ENCODE measurements at places on chromosomes 4 and X.

- no peak for DNase-seq
These were observed 231.3 kb downstream of the SHOX start for GRCh38 chrX:861921-862320.

GRCh38 chrX:39175418-39176057 is 374.3 kb downstream of the MID1IP1 start:
- no peak for DNase-seq

DNA sequence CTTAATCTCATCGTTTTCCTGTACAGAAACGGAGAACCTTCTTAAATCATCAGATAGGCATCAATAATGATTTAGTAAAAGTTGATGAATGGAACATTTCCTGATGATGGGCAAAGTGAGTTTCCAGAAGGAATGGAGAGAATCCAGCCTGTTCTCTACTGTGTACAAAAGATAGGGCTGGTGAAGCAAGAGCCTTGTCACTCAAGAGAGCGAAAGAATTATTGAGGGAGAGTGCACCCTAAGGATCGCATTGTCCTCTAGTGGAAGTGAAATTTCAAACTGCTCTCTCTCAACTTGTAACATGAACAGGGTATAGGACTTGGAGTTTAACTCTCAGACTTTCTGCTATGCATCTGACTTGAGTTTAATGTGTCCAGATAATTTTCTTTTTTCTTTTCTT is 69.6 kb downstream of the CDS1 start:
- DNase-seq: no peak

DNA sequence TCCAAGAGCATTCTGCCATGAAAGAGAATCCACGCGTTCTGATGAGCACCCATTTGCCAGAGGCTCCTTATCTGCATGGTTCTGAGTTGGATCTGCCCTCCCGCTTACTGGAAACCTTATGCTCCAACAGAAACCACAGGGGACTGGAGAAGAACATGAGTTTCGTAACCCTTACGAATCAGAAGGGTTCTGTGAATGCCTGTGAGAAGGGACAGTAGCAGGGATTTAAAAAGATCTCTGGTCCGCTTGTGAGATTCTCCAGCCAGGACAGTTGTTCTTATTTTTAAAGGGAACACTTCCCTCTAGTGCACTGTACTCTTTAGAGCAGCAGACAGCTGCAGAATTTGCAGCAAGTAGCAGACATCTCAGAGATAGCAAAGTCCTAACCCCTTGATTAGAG is 22.5 kb upstream of the CENPU start:
- no peak for DNase-seq

DNA sequence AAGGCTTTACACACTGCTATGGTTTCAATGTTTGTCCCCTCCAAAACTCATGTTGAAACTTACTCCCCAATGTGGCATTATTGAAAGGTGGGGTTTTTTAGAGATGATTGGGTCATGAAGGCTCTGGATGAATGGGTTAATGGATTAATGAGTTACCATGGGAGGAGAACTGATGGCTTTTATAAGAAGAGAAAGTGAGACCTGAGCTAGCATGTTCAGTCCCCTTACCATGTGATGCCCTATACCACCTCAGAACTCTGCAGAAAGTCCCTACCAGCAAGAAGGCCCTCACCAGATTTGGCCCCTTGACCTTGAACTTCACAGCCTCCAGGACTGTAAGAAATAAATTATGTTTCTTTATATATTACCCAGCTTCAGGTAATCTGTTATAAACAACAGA is 68.9 kb upstream of the CAPN6 start:
- no peak for DNase-seq

DNA sequence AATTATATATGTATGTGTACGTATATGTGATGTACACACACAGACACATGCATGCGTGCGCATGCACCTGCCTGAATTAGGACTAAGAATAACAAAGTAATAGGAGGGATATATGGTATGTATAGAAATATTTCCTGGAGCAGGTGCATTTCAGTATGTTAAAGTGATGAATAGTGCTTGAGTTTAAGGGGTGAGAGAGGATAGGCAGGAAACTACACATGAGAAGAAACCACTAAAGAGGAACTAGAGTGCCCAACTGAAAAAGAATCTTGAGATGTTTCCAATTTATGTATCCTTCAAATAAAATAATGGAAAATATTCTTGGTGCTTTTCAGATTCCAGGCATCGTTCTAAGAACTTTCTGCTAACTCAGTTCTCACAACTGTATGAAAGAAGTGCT is 52.6 kb upstream of the UNC5C start:
- no peak for DNase-seq

DNA sequence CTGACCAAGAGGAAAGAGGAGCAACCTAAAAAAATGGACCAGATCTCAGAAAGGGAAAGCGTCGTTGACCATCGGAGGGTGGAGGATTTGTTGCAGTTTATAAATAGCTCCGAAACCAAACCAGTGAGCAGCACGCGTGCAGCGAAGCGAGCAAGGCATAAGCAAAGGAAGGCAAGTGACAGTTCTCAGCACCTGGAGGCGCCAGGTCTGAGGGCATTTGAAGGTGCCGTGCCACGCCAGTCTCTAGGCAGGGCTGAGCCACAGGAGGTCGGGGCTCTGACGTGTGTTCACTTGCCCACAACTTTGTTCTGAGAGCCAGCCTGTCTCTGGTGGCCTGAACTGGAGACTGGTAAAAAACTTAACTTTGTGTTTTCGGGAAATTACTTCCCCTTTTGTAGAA is 59.7 kb downstream of the TNIP2 start:
- no peak for DNase-seq

- DNase-seq: no peak
These were observed 72.2 kb downstream of the AMELX start for GRCh38 chrX:11365426-11365825.

DNA sequence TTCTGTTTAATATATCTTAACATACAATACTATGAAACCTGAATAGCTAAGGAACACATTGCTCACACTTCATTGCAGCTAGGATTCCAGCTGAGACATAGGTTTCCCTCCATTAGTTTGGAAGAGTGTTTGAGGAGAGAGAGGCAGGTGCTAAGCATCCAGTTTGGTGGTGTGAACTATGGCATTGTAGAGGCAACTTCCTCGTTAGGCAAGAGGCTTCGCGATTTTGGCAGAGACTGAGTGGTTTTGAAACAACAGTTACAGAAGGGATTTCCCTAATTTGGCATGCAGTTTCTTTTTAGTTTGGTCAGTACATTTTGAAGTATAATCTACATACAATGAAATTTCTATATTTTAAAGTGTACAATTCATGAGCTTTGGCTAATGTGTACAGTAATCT is 117.1 kb upstream of the BMP3 start:
- DNase-seq: no peak

GRCh38 chr4:140085062-140085622 is 68.8 kb downstream of the MAML3 start:
- no peak for DNase-seq

- no peak for DNase-seq
These were observed 37.5 kb upstream of the ABCG2 start for GRCh38 chr4:88196013-88196365.

DNA sequence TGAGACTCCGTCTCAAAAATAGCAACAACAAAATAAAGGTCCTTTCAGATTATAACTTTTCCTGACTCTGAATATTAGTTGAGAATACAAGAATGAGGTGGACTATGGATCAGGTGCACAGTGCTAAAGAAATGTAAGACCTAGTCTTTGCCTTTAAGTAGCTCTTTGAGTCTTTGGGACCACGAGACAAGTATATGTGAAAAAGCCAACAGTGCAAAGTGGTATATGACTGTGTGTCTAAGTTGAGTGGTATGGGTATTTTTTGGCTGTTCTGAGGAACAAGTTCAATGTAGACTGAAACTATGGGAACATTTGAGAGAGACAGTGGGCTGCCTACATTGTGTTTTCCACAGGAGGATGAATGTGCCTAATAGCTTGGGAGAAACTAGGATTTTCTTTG is 2.8 kb downstream of the GAB1 start:
- no peak for DNase-seq

DNA sequence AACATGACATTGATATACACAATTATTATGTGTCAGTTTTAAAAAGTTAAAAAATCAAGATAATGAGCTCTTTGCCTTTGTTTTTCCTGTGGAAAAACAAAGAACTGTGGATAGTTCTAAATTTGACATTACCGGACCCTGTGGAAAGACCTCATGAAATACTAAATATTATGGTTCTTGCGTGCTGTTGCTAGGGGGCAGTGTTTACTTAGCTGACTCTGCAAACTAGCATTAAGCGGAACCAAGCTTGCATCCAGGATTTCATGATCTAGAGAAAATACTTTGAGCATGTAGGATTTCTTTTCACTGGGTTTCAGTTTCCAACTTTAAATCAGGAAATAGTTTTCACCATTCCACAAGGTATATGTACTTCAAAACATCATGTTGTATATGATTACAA is 33.6 kb downstream of the CLCN4 start:
- no peak for DNase-seq

DNA sequence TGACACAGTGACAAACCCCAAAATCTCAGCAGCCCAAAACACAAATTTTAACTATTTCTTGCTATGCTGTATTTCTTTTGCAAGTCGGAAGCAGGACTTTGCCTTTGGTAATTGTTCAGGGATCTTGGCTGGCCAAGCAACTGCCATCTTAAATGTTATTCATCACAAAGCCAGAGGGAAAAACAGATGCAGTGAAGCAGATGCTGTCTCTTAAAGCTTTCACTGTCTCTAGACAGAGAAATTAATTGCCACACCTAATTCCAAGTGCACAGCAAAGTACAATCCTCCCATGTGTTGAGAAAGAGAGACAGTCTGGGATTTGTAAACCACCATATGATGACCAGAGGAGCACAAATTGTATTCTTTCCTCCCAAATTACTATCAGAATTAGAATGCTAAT is 30.0 kb upstream of the GALNT7 start:
- DNase-seq: no peak

GRCh38 chr4:26267087-26267486 is 53.7 kb upstream of the RBPJ start:
- DNase-seq: no peak

GRCh38 chr4:85884251-85884650 is 409.3 kb downstream of the ARHGAP24 start:
- no peak for DNase-seq

DNA sequence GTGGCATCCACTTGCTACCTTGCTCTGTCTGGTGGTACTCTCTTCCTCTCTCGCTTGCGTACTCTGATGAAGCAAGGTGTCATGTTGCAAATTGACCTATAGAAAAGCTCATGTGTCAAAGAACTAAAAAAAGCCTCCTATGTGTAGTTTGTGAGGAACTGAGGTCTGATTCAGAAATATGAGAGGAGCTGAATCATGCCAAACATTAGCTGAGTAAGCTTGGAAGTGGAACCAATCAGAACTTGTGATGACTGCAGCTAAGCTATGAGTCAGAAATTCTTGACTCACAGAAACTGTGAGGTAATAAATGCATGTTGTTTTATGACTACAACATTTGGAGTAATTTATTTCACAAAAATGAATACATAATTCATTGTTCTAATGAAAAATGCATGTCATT is 2138.8 kb downstream of the PCDH7 start:
- no peak for DNase-seq

- no peak for DNase-seq
These were observed 92.7 kb downstream of the CBLL2 start for GRCh38 chrX:22365460-22365859.

DNA sequence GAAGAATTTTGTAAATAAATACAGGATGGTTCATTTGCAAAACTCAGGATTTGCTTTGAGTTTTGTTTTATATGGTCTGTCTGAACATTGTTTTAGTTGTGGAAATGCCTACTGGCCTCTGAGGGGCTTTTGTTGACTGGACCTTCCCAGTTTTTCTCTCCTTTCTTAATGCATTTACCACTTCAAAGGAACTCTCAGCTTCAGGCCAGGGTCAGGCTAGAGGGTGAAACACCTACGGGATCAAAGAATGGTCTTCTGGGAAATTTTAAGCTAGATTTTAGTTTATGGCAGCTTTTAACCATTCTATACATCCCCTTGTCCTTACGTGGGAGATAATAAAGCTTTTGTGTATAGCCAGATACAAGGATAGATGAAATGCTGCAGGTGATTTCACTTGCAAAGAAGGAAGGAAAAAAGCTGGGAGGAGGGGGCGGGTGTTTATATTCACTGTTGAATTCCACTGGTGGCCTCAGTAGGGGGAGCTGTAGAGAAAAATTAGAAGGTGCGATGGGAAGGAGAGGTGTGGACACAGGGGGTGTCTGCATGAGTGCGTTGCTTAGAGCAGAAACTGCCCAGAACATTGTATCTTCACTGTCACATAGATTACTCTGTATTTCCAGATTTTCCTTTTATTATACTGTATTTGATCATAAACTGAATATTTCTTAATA is 151.8 kb downstream of the TSPAN5 start:
- no peak for DNase-seq

DNA sequence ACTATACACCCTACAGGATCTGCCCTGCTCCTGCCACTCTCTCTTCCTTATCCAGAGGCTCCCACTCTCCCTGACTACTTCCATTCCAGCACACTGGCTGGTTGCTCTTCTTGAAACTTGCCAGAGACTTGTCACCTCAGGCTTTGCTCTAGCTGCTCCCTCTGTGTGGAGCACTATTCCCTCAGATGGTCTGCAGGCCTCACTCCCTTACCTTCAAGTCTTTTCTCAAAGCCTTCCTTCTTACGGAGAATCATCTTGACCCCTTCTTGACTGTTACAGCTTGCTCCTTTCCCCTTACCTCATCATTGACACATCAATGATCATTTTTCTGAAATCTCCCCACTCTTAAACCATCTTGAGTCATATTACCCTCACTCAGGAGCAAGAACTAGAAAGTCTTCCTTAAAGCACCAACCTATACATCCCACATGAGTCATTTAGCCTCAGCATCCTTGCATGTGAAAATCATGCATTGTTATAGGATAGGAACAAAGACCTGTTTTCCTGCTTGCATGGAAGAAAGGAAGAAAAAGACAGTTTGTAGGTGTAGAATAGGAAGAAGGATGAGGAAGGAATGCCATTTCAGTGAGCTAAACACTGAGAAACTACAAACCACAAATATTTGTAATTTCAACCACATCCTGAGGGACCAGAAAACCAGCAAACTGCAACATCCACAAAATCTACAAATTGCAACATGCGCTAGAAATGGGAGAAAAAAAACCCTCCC is 55.7 kb downstream of the ANTXR2 start:
- no peak for DNase-seq

DNA sequence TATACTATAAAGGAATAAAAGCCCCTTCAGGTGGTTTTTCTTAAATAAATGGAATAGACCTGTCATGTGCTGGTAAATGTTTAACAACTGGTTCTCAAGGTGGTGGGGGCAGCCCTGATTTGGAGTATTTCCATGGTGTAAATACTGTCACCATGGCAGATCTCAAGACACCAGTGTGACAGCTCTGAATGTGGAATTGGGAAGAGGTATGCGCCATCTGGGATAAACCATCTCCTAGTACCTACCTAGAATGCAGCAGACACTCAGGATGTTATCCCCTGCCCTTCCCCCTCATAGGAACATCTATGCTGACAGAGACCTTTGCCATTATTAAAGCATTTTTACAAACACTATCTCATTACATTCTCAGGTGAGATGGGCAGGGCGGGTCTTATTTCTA is 26.4 kb upstream of the TMSB4X start:
- DNase-seq: no peak

DNA sequence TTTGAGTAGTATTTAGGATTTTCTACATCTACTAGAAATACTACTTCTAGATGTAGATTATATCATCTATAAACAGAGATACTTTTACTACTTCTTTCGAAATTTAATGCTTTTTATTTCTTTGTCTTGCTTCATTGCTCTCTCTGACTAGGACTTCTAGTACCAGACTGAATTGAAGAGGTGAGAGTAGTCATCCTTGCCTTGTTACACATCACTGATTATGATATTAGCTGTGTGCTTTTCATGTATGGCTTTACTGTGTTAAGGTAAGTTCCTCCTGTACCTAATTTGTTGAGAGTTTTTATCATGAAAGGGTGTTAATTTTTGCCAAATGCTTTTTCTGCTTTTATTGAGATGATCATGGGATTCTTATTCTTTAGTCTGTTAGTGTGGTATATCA is 19.6 kb upstream of the IL2 start:
- DNase-seq: no peak

All from stimulated activated CD4-positive, alpha-beta T cell treated with anti-CD3 and anti-CD28 coated beads, TNF-alpha, amount 100 ng/mL, for 24 hours (primary cell).